ENCODE measurements at places on chromosomes 4 and X.

GRCh38 chr4:94127707-94128328, 79.8 kb upstream of the SMARCAD1 start:
- no peaks in the 10 kb centered on the region for H3K4me1 ChIP-seq
- H3K36me3 ChIP-seq = no peaks in the 10 kb centered on the region
- no peak overlapping the region for H3K4me3 ChIP-seq

GRCh38 chr4:56229947-56230346, 157.3 kb downstream of the AASDH start:
- H3K4me3 ChIP-seq = no peak overlapping the region
- H3K27ac ChIP-seq = no peak overlapping the region
- no peak for DNase-seq
- no peaks in the 10 kb centered on the region for H3K27me3 ChIP-seq

GRCh38 chrX:45172890-45173289, 27.8 kb downstream of the DIPK2B start:
- H3K4me3 ChIP-seq = no peak overlapping the region
- no peaks in the 10 kb centered on the region for H3K4me1 ChIP-seq
- no peaks in the 10 kb centered on the region for H3K36me3 ChIP-seq
- no peak overlapping the region for H3K27ac ChIP-seq
- no peak for DNase-seq
- H3K27me3 ChIP-seq = no peaks in the 10 kb centered on the region

DNA sequence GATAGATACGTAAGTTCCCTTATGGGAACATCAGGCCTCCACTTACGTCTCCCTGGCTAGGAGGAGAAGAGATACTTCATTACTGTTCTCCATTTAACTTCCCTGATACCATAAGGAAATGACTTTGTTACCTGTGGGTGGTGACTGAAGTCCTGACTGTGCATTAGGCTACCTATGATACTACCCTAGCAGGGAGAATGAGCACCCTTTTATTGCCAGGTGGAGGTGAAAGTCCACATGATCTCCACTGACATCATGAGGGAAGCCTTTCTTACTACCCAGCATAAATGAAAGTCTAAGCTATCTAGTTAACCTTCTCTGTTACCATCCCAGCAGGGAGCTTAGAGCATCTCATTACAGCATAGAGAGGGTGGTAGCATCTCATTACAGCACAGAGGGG, 24.4 kb upstream of the LAMTOR3 start:
- no peak overlapping the region for H3K4me3 ChIP-seq
- H3K27me3 ChIP-seq = no peaks in the 10 kb centered on the region
- H3K4me1 ChIP-seq = no peaks in the 10 kb centered on the region
- H3K36me3 ChIP-seq = peaks cover 18% of the 10 kb centered on the region

DNA sequence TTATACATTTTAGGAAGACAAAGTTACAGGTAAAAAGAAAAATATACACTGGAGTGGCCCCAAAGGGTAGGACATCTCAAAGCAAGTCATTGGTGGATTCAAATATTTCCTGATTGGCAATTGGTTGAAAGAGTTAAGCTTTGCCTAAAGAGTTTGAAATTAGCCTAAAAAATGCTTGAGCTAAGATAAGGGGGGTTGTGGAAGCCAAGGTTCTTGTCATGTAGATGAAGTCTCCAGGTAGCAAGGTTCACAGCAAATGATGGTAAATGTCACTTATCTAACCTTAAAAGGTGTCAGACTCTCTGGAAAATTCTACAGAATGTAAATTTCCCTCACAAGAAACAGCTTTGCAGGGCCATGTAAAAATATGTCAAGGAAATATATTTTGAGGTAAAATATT, 596.7 kb downstream of the FAT4 start:
- H3K4me3 ChIP-seq = no peak overlapping the region
- DNase-seq = no peak
- H3K27ac ChIP-seq = no peak overlapping the region
- H3K36me3 ChIP-seq = no peaks in the 10 kb centered on the region
- H3K4me1 ChIP-seq = no peaks in the 10 kb centered on the region
- no peaks in the 10 kb centered on the region for H3K27me3 ChIP-seq

- H3K36me3 ChIP-seq = no peaks in the 10 kb centered on the region
- no peak for DNase-seq
- no peaks in the 10 kb centered on the region for H3K27me3 ChIP-seq
- H3K4me3 ChIP-seq = no peak overlapping the region
- H3K27ac ChIP-seq = no peak overlapping the region
Observed at GRCh38 chr4:105107095-105107856, 39.4 kb upstream of the TET2 start.

GRCh38 chrX:12903646-12904045, 2.8 kb upstream of the TLR8 start:
- DNase-seq = no peak
- H3K36me3 ChIP-seq = no peaks in the 10 kb centered on the region
- H3K4me1 ChIP-seq = no peaks in the 10 kb centered on the region
- H3K4me3 ChIP-seq = no peak overlapping the region
- H3K27ac ChIP-seq = no peak overlapping the region
- H3K27me3 ChIP-seq = no peaks in the 10 kb centered on the region

- DNase-seq = no peak
- no peak overlapping the region for H3K4me3 ChIP-seq
- no peaks in the 10 kb centered on the region for H3K36me3 ChIP-seq
- no peak overlapping the region for H3K27ac ChIP-seq
Observed at GRCh38 chr4:131370846-131371245, 1778.2 kb upstream of the PCDH10 start.

DNA sequence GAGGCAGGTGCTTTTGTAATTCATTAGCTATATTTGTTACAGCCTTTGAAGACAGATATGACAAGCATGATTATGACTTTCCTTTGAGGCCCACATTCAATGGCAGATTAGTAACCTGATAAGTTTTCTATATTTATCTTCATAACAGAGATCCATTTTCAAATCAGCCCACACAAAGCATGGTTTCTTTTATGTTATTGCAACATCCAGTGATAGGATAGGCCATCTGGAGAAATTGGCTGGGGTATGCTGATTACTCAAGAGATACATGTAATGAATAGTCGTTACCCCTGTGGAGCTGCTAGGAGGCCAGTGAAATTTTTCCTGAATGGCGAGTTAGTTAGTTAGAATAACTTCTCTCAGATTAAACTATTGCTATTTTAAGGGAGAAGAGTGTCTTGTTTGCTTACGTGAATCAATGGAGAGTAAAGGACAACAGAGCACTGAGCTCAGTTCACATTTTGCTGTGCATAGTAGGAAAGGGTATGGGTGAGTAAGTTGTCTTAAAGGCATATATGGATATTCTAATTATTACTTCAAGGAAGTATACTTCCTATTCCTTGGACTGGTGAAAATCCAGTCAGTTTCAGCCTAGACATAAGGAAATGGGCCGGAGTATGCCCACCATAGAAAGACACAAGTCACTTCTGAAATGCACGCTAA, 79.2 kb upstream of the DKK2 start:
- no peaks in the 10 kb centered on the region for H3K27me3 ChIP-seq
- H3K4me3 ChIP-seq = no peak overlapping the region
- H3K36me3 ChIP-seq = no peaks in the 10 kb centered on the region
- H3K27ac ChIP-seq = no peak overlapping the region
- H3K4me1 ChIP-seq = no peaks in the 10 kb centered on the region

DNA sequence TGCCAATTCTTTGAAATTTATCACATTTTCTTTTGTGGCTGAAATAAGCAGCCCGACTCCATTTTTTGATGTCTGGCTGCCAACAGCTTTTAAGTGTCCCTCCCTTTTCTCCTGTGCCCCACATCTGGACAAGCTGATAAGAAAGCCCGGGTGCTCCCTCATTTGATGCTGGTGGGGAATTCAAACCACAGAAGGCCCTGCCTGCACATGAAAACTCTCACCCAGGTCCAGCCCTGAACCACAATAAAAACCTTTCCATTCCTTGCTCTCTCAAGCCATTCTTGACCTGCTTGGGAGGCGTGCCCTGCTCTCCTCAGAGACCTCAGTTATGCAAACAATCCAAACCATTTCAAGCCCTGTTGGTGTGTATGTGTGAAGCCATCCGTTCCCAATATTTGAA, 93.9 kb downstream of the FAM53A start:
- no peak overlapping the region for H3K4me3 ChIP-seq
- no peaks in the 10 kb centered on the region for H3K27me3 ChIP-seq
- DNase-seq = no peak
- H3K36me3 ChIP-seq = no peaks in the 10 kb centered on the region

DNA sequence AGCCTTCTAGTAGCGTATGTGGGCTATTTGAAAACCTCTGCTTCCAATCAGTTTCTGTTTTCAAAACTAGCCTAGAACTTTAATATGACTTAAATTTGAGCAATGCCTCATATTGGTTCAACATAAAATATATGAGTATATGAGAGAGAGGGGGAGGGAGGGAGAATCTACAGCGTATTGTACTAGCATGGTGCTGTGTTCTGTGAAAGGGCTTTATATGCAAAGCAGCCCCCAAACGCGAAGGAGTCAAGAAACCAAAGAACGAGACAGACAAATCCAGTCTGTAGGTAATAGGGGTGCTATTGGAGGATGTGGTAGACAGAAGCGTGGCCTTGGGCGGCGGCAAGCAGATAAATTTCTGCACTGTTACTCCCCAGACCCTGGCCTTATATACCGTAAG, 784 bp upstream of the ANXA5 start:
- H3K36me3 ChIP-seq = no peaks in the 10 kb centered on the region
- H3K27ac ChIP-seq = peak overlapping the region; percentile 90
- H3K27me3 ChIP-seq = no peaks in the 10 kb centered on the region
- H3K4me1 ChIP-seq = peaks cover 12% of the 10 kb centered on the region
- no peak for DNase-seq

- no peak for DNase-seq
- H3K36me3 ChIP-seq = no peaks in the 10 kb centered on the region
- H3K27me3 ChIP-seq = no peaks in the 10 kb centered on the region
- no peaks in the 10 kb centered on the region for H3K4me1 ChIP-seq
Observed at GRCh38 chr4:151906438-151906837, 145.6 kb upstream of the GATB start.

DNA sequence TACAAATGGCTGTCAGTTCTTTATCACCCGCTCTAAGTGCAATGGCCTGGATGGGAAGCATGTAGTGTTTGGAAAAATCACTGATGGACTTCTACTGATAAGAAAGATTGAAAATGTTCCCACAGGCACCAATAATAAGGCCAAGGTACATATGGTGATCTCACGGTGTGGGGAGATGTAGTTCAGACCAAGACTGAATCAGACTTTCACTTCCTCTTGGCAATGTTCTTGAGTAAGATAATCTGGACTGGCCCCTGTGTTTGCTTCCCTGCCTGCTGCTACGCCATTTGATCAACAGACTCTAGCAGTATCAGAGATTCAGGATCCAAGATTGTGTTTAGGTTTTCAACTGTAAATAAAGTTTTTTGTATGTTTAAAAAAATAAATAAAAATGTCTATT, 682.2 kb upstream of the AMOT start:
- H3K4me3 ChIP-seq = no peak overlapping the region
- DNase-seq = no peak
- H3K27ac ChIP-seq = no peak overlapping the region
